Mesenteric fat pad (tissue), 1 donor: ENCODE measurements at places on chromosomes 13 and 19.
A peak's percentile ranks its signal among the peaks of the same experiment; 100 is the strongest.

- peak; percentile 53 for DNase-seq
These were observed 42.2 kb upstream of the SPACA7 start for GRCh38 chr13:112333756-112334543.

GRCh38 chr19:24032651-24033050 is 54.3 kb upstream of the ZNF254 start:
- no peak for DNase-seq

DNA sequence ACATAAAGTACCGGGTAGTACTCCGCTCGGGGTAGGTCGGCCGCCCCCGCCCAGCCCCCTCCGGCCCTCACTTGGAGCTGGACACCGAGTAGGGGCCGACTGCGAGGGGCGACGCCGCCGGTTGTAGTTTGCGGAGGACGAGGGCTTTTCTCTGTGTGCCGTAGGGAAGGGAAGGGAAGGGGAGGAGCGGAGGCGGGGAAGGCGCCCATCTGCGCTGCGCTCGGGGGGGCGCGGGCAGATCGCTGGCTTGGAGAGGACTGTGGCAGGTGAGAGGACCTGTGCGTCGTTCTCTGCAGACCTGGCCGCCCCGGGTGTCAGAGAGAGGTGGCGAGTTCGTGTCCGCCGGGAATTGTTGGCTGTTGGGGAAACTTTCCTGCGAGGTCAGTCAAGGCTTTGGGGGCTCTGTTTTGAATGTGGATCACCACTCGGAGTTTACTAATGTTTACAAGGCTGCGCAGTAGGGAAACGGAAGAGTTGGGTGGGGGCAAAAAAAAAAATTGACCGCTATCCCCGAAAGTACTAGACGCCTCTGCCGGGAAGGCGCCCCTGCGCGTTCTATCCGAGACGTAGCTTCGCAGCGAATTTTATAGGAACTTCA is 1.4 kb downstream of the ING1 start:
- no peak for DNase-seq

DNA sequence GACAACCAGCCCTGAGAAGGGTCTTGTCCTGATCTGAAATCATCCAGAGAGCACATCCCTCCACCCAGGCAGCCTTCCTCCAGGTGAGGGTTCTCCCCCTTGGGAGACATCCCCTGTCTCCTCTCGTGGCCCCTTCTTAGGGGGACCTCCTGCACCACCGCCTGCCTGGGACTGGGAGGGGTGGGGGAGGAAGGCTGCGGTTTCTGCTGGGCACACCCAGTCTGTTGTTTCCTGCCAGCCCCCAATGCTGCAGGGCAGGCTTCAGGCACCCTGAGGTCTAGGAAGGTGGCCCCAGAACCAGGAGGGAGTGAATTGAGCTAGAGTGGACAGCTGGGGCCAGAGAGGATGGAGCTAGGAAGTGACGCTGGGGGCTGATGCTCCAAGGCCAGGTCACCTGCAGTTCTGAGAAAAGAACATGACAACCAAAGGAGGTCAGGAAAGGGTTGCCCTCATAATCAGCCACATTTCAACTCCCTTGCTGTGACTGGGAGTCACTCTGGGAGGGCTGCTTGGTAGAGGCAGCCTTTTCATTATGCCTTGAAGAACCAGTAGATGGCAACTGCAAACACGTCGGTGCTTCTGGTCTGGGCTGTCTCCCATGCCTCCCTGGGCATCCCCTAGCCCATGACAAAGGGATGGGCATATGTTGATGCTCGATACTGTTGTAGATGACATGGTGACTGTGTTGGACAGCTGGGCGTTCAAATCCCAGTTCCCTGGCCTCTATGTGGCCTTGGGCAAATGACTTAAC is 1.4 kb downstream of the ARHGEF18 start:
- peak; percentile 82 for DNase-seq

DNA sequence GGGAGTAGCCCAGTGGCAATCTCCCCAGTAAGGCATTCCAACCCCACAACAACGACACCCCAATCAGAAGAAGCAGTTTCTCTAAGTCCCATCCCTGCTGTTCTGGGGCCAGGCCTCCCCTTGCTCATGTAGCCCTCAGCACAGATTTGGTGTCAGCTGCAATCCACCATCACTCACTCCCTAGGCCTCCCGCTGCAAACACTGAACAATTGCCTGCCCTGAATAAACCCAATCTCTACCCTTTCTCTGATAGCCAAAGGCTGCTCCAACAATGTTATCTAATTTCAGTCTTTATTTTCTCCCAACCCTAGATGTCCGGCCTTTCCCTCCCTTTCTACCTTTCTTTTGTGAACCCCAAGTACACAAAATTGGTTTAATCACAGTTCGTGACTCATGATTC is 5.6 kb upstream of the SOX21 start:
- DNase-seq, result no peak

- DNase-seq, result no peak
These were observed 75.3 kb upstream of the SCEL start for GRCh38 chr13:77460195-77460594.

- DNase-seq, result no peak
These were observed 905 bp downstream of the TBXA2R start for GRCh38 chr19:3605770-3606169.

- peak; percentile 75 for DNase-seq
These were observed 50.1 kb upstream of the SPACA7 start for GRCh38 chr13:112325920-112326645.

- DNase-seq, result no peak
These were observed at the start of gene PRMT1 for GRCh38 chr19:49677231-49677900. Gene PRMT1, plus strand, starts transcription at chr19:49677271. Its CDS starts 10 bp downstream, at chr19:49677281.

GRCh38 chr19:10228920-10229319 is 2.2 kb downstream of the S1PR2 start:
- no peak for DNase-seq

GRCh38 chr13:20473139-20473538 is 52.5 kb downstream of the CRYL1 start:
- DNase-seq, result no peak

GRCh38 chr13:98483601-98484288 is 93.2 kb downstream of the STK24 start:
- peak; percentile 69 for DNase-seq

- no peak for DNase-seq
These were observed 340.6 kb downstream of the ENOX1 start for GRCh38 chr13:43446126-43446525.

DNA sequence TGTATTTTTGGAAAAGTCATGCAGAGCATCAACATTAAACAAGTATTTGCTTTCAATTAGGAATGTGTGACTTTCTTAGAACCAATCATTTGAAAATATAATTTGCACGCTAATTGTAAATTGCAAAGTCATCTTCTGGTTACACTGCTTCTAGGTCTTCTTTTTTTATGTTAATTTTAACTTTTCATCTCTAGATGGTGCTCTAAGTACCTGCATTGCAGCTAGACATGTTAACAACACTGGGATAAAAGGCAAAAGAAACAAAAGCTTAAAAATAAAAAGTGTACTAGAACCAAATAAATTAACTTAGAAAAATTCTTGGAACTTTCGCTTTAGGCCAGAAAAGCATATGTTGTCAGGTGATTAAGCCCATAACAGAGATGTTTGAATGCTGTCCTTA is 2758.2 kb downstream of the PCDH9 start:
- no peak for DNase-seq

GRCh38 chr13:71618159-71618558 is 248.8 kb downstream of the DACH1 start:
- DNase-seq, result no peak

DNA sequence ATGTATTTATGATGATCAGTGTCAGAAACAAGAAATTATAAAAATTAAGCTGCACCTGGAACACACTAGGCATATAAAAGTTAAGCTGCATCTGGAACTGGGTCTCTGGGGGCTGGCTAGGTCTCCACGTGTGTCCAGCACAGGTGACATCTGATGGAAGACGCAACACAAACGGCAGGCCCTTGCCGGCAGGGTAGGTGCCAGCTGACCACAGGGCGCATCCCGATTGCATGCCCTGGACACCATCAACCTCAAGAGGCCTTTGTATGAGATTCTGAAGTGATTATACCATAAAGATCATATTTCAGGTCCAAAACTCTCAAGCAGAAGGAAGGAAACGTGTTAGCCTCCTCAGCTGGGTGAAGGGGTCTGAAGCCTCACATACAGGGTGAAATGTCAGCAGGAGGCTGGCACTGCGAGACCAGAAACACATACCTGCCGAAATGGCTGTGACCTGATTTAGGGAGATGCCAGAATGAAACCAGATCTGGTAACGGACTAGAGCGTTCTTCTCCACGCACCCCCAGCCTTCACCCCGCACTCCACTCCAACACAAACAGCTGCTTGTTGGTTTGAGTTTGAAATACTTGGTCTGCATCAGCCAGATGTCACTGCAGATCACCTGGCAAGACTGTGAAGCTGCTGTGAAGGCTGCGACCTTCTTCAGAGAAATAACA is 37.3 kb downstream of the COL4A1 start:
- DNase-seq, result no peak

GRCh38 chr13:94849254-94849653 is 136.9 kb upstream of the SOX21 start:
- no peak for DNase-seq

- no peak for DNase-seq
These were observed 753.6 kb downstream of the LIG4 start for GRCh38 chr13:107461751-107462150.

DNA sequence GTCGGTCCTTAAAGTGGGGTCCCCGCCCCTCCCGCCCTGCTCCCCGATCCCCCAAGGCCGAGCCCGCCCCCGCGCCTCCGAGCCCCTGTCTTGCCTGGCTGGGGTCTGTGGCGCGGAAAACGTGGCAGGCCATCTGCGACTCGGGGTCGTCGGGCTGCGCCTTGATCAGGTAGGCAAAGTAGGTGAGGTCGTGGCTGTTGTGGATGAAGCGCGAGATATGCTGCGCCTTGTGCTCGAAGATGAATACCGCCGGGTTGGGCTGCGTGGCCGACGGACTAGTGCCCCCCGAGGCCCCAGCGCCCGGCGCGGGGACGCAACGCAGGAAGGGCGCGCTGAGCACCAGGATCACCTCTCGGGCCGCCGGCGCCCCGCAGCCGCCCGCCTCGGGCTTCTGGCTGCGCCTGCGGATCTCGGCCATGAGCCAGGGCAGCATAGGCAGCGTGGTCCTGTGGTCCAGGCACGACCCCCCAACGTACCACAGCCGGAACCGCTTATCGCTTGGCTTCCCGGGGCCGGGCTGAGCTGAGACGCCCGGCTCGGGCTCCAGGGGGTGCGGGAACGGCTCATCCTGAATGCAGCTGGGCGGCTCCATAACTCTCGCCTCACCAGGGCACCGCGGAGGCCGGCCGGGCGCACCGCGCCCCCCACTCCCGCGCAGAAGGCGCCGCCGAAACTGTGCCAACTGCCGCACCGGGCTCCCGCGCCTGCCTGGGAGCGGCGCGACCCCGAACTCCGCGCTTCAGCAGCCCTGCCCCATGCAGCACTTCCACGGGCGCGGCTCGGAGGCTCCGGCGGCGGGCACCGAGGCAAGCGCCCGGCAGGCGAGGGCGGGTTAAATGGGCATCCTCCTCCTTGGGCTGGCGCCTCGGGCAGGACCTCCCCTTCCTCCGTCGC is 546 bp downstream of the TBC1D4 start:
- DNase-seq, result no peak

DNA sequence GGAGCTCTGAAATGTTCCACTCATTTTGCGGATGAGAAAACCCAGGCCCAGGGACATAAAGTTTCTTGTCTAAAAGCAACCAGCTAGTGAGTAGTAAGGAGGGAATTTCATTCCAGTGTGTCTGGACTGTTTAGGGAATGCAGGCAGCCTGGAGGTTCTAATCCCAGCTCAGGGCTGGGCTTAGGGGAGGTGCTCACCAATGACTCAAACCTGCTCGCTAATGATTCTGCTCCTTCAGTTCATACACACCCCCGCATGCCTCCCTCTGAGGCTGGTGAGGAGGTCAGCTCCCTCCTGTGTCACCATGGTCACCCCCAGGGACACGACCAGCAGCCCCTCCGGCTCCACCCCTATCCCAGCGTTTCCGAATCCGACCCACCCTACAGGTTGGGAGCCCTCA is 34.6 kb downstream of the CYP4F2 start:
- DNase-seq, result no peak

- no peak for DNase-seq
These were observed 255.1 kb downstream of the TBC1D4 start for GRCh38 chr13:75226733-75227435.

- DNase-seq, result no peak
These were observed 72.5 kb upstream of the KCTD15 start for GRCh38 chr19:33724021-33724720.

DNA sequence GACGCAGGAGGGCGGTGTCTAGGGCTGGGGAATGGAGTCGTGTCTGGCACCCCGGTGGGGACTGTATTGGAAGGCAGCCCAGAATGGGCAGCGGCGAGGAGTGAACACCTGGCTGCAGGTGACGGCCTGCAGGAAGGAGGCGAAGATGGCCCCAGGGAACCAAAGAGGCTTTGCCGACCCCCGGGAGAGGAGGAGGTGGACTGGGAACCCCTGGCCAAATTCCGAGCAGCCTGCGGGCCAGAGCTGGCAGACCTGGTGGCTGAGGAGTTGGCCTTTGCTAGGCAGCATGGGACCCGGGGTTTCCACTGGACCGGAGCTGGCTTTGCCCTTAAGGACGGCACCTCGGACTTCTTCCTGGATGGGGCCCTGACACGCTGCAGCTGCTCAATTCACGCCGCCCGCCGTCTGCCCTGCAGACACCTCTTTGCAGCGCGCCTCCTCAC is 25.9 kb downstream of the ZSWIM9 start:
- DNase-seq, result no peak

DNA sequence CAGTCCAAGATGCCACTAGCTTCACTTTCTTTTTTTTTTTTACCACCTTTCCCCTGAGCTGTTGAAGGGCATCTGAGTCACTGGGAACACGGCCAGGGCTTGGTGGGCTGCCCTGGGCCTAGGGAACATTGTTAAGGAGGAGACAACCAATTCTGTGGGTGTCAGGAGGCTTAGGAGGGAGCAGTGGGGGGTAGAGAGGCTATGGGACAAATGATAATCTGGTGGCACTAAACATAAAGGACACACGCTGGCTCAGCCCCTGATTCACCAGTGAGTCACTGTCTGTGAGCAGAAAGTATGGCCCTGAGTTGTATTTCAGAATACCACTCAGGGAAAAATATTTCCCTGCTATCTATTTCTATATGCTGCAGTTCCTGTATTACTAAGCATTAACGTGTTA is 207.8 kb downstream of the DCLK1 start:
- no peak for DNase-seq

DNA sequence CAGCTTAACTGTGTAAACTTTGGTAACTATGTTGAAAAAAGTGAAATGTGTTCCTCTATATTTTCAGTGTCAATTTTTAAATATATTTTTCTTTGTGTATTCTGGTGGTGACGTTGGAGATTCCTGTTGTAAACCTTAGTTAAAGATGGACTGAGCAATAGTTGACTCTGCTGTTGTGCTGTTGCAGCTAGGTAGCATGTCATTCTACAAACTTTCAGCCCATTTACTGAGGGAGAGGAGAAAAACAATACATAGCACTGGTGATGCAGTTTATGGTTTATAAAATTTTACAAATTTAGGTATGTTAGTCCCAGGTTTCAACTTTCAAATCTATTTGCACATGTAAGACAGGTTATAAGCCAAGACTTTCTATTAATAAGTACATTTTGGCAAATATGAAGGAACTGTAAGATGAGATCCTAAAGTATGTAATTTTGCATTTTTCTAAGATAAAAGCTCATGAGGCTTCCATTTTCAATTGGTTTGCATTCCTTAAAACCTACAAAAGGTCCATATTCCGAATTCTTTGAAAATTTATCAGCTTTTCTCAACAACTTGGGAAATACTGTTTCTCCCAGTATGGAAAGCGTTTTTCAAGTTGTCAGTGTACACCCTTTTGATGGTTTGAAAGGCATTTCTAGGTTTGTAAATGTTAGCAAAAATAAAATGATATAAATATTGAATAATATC is 1.5 kb downstream of the NDFIP2 start:
- no peak for DNase-seq
